ENCODE measurements at places on chromosomes 5 and 9.

DNA sequence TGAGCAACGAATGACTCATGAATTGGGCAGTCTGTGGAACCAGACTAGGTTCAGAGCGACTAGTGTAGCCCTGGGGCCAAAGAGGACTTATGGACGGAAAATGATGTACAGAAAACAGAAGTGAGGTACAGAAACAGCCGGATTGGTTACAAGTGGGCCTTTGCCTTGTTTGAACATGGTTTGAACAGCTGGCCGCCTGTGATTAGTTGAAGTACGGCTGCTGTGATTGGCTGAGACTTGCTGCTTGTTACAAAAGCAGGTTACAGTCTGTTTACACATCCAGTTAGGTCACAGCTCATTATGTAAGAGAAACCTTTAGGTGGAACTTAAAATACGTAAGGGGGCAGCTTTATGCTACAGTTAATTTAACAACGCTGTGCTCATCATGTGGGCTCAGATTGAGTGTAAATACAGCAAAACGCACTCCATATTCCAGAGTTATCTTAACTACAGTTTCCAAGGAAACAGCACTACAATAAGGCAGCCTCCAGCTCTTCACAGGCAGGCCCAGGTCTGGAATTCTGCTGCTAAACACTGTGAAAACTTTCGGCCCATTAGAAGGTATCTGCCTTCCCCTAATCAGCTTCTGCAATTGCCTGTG lies 6.5 kb downstream of the AMACR start:
- no peak for DNase-seq

- DNase-seq, result peak; percentile 89
Observed at GRCh38 chr5:116454417-116454927, 120.2 kb downstream of the SEMA6A start.

DNA sequence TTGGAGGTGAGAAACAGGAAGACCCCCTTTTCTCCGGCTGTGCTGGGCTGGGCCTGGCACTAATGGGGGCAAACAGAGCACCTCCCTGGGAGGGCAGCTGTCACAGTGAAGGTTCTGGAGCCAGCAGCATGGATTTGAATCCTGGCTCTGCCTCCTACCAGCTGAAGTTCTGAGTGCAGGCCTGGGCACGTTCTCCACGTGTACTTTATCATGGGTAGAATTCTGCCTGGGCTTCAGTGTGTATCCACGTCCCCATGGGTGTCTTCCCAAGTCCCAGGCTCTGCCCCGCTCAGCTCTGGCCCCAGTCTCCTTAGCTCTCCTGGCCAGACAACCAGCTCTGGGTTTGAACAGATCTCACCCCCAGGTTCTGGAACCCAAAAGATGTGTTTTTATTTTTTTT lies 223.2 kb downstream of the PBX3 start:
- no peak for DNase-seq

- DNase-seq, result peak; percentile 71
Observed at GRCh38 chr9:113154946-113155345, 4.1 kb downstream of the SLC31A2 start.

DNA sequence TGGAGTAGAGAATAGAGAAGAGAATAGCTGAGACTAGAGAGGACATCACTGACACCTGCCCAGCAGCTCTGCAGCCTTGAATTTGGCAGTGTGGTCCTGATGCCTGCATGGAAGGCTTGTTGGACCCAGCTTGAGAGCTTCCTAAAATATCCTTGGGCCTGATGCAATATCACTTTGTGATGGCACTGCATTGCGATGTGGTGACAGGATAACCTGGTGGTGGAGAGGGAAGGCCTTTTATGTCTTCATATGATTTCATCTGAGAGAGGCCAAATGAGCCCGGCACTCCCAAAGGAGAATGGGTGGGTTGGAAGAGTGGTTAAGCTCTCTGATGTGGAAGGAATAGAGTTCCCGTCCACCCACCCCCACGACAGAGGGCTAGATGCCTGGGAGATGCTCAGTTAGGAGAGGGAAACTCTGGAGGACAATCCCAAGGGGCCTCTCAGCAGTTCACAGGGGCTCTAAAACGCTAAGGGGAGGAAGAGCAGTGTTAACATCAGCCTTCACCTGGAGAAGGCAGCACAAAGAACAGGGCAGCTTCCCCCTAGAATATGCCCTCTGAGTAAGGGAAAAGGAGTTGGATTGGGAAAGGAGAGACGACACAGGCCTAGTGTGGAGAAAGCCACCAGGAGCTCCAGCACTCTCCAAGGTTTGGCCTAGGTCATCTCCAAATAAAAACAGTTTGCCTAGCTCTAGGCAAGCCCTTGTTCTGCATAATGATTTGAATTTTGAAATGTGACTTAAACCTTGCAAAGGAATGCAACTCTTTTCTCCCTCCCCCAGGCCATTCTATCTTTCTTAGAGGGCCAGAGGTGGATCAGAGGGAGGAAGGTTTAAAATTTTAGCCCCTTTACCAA lies 99.8 kb upstream of the SSBP2 start:
- no peak for DNase-seq

GRCh38 chr9:117682955-117683710 lies 21.1 kb upstream of the TLR4 start:
- DNase-seq, result no peak

DNA sequence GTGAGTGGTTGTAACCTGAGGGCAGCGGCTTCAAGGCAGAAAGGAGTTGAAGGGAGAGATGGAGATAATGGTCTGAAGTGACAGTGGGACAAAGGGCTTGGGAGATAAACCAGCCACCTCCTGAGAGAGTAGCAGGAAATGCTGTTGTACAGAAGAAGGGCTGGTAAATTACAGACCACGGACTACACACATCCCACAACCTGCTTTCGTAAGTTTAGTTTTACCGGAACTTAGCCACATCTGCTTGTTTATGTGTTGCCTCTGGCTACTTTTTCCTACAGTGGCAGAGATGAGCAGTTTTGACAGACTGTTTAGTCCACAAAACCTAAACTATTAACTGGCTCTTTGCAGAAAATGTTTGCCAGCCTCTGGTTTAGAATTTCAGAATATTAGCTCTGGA lies 269.5 kb downstream of the ARHGEF28 start:
- DNase-seq, result peak; percentile 10

DNA sequence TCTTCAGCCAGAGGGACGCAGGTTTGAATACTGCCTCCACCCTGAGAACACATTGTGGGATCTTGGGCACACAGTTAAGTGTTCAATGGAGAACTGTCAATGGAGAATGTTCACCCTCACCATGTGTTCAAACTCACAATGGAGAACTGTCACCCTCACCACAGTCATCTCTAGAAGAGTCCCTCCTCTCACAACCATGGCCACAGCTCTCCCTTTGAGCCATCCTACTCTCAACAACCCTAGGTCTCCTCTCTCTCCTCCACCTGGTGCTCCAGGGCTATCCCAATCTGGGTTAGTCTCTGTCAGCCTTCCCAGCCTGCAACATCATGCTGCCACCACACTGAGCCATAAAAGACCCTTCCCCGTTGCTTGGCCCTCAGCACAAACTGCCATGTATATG lies 36.3 kb upstream of the HAND1 start:
- DNase-seq, result no peak

Measured in hematopoietic multipotent progenitor cell treated with erythropoietin and hydrocortisone succinate and interleukin-3 and kit ligand, for 4 days (in vitro differentiated cells).